ENCODE measurements at places on chromosomes 5 and 9.

DNA sequence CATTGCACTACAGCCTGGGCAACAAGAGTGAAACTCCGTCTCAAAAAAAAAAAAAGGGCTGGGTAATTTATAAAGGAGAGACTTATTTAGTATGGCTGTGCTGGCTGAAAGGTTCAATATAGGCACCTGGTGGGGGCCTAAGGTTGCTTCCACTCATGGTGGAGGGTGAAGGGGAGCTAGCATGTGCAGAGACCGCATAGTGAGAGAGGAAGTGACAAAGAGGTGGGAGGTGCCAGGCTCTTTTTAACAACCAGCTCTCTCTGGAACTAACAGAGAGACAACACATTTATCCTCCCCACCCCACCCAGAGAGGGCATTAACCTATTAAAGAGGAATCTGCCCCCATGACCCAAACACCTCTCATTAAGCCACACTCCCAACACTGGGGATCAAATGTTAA lies 28.9 kb upstream of the SERINC5 start:
- no peak for DNase-seq

DNA sequence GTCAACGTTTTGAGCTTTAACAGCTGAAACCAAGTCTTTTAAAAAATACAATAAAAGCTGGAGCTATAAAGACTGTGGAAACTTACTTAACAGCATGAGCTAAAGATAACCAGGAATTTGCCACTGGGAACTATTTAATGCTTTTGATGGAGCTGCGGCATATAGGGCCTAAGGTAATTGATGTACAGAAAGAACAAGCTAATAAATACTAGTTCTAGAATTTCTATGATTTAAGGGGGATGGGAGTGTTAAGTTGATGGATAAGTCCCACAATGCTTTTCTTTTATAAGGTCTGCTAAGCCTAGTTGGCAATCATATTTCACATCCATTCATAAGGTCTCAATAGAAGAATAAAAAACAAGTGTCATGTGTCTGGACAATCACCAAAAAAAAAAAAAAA lies 334.0 kb upstream of the DMAC1 start:
- DNase-seq = no peak

GRCh38 chr5:137487600-137487999 lies 11.5 kb downstream of the SPOCK1 start:
- no peak for DNase-seq

GRCh38 chr5:1547655-1548054 lies 23.9 kb upstream of the LPCAT1 start:
- DNase-seq = no peak

DNA sequence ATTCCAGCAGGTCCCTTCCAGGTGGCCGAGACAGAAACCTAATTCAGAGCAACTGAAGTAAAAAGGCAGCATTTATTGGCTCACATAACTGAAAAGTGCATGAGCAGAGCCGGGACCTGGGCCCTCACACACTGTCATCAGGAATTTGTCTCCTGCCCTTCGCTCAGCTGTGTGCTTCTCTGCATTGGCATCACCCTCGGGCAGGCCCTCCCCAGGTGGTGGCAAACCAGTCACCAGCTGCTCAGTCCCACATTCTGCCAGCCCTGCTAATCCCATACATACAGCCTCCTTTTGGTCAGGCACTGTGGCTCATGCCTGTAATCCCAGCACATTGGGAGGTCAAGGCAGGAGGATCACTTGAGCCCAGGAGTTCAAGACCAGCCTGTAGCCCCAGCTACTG lies 11.5 kb upstream of the CPLX2 start:
- no peak for DNase-seq

DNA sequence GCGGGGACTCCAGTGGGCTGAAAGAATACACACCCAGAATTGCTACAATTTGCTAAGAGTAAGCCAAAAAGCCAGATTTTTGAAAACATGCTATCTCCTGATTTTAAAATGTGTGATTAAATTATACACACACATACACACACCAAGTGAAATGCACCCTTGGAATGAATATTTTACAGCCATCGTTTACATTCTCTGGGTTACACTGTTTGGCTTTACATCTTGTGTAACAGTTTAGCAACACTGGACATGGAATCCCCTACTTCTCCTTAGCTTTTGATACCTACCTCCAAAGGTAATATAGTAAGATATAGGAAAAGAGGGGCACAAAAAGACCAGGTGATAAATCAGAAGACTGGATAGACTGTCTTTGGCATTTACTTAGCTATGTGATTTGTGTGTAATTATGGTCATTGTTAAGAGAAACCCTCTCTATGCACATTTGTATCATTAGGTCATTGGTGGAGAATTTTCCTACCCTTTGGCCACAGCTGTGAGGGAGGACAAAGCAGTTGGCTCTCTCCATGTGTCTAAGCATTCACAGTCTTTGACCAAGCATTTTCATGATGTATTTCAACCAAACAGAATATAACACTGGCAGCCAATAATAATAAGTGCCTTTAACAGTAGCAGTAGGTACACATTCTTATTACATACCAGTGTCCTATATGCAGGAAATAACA lies 7.6 kb downstream of the SVEP1 start:
- no peak for DNase-seq

GRCh38 chr5:180302256-180302655 lies 10.4 kb upstream of the MAPK9 start:
- no peak for DNase-seq

DNA sequence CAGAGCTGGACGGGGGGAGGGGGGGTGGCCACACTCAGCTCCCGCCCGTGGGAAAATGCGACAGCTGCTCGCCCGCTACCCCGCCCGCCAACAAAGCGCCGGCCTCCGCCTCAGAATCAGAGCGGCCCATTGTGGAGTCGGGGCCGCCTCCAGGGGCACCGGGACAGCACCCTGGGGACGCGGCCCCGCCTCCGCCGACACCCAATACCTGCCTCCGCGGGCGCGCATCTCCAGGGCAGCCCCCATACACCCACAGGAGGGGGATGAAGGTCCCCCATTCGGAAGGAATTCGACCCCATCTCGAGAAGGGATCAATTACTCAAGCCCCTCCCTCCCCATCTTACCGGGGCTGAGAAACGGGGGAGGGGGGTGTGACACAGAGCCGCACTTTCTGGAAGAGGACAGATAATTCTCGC lies 1.3 kb downstream of the NOTCH1 start:
- DNase-seq = peak; percentile 86

- no peak for DNase-seq
Measured at GRCh38 chr9:23496489-23497136, 329.4 kb downstream of the ELAVL2 start.

DNA sequence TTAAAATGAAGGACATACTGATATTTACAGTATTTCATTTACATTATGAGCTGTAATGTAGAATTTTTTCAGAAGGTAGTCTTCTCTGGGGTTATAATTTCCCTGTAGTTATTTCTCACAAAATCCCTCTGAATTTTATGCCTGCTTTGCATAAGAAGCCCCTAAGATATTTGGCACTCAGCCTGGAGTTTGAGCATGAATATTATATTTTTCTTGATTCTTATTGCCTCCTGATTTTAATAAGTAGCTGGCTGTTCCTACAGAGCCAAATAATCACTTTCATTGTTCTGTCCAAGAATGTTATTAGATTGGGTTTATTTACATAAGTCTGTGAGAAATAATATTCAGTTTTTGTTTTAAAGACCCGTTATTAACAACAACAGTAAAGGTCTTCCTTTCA lies 195.0 kb downstream of the FER start:
- DNase-seq = no peak

DNA sequence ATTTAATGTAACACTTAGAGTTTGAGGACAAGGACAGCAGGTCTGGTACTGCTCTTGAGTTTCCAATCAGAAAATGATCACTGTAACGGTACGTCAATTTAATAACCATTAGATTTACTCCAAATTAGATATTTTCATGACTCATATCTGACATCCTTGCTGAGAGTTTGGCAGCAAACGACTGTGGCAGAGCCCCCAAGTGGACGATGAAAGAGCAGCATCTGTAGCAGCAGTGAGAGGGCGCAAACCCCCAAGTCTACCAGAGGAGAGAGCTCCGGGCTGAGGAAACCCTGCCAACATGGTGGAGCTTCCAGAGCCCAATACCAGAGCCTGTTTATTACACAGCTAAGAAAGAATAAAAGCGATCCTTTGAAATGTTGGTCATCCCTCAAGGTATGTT lies 73.2 kb upstream of the EPB41L4A start:
- peak; percentile 60 for DNase-seq

DNA sequence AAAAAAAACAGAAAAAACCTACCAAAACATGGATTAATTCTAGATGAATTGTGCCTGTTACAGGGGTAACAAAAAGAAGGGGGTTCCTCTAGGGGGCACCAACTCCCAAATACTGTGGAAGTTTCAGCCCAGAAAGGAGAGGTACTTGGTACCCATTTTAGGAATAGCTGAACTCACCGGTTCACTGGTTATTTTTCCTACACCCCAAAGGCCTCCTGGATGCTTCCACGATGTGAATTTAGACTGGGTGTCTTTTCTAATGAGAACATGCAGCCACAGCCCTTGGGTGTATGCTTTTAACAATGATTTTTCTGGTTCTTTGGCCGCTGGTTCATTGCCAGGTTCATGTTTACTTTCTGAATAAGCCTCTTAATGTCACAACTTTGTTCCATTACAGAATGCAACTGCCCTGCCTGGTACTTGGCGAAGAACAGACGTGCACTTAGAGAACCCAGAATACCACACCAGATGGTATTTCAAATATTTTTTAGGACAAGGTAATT lies 46.7 kb downstream of the GARNL3 start:
- DNase-seq = peak; percentile 20

DNA sequence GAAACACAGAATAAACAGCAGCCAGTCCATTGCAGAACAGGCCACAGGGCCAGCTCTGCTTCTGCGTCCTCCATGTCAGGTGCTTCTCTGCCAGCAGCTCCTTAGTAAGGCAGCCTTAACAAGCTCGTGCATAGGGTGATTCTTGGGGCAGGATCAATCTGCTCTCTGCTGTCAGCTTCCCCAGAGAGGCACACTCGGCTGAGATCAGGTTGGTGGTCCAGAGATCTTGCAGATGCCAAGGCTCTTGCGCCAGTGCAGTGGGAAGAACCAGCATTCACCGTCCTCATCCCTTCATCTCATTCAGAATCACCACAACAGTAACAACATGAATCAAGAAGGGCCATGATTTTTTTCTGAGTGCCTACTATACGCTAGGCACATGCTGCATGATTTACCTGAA lies 49.0 kb upstream of the ALDH1B1 start:
- no peak for DNase-seq

DNA sequence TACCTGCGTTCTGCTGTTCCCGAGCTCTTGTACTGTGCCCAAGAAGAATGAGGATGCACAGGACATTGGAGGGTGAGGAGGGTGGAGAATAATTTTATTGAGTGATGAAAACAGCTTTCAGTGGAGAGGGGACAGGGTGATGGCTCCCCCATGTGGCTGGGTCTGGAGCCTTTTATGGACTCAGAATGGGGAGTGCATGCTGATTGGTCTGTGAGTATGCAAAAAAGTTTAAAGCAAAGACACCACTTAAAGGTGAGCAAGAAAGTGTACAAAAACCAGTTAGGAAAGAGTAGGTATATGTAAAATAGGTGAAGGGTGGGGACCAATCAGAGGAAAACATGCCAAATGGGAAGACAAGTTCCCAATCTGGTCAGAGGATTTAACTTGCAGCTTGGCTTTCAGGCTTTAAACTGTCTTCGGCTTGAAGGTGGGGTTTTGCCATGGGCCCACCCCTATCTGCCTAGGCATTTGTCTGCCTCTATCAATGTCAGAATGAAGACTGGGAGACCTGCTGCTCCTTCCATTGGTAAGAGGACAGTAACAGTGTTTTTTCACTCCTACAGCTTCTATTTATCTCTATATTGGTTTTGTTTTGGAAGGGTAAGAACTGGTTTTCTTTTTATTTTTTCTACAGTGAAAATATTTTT lies 118.0 kb upstream of the RAI14 start:
- DNase-seq = no peak

- DNase-seq = no peak
Measured at GRCh38 chr5:144566747-144567420, 396.2 kb downstream of the KCTD16 start.

GRCh38 chr5:140134277-140134935 lies 8.7 kb downstream of the IGIP start:
- DNase-seq = no peak

GRCh38 chr5:123134653-123135181 lies 45.7 kb downstream of the PRDM6 start:
- DNase-seq = no peak

- no peak for DNase-seq
Measured at GRCh38 chr9:5531101-5531882, 21.0 kb downstream of the PDCD1LG2 start.

GRCh38 chr5:124522992-124523391 lies 223.4 kb downstream of the ZNF608 start:
- no peak for DNase-seq

- DNase-seq = no peak
Measured at GRCh38 chr5:80147119-80147815, 108.6 kb downstream of the SERINC5 start.

- DNase-seq = no peak
Measured at GRCh38 chr5:56123531-56124243, 109.4 kb downstream of the ANKRD55 start.

DNA sequence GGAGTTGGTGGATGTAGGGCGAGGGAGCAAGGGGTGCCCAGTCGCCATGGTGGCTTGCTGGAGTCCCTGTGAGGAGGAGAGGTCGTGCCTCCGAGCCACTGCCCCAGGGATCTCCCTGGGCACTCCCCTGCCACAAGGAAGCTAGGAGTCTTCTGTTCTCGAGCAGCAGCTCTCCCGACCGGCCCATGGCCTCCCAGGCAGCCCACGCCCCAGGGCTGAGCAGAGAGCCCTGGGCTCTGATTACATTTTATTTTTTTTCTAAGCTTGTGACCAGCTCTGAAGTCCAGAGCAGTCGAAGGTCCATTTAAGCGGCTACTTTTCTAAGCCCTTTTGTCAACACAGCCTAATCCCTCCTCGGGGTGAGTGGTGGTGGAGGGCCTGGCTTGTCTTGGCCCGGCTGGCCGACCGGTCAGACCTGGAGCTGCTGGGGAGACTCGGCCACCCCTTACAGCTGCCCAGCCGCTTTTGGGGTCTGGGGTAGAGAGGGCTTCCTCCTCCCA lies 2.1 kb downstream of the RXRA start:
- DNase-seq = no peak
